ENCODE measurements at places on chromosomes 7 and 10.

DNA sequence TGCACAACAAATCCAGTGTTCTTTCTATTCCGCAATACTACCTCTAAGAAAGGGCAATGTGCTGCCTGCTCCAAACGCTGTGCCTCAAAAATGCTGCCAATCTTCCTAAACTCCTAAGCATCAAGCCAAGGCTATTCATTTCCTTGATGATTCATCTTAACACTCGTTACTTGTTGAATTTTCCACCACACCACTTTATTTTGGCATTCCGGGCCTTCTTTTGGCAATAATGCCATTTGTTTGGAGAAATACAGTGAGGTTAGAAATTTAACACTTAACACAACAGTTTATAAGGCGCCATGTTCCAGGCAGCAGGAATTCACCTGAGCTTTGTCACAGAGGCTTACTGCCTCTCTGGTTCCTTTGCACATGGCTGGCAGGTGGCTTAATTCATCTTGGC, 82.6 kb upstream of the ABCB5 start:
- DNase-seq, result peak; percentile 21

DNA sequence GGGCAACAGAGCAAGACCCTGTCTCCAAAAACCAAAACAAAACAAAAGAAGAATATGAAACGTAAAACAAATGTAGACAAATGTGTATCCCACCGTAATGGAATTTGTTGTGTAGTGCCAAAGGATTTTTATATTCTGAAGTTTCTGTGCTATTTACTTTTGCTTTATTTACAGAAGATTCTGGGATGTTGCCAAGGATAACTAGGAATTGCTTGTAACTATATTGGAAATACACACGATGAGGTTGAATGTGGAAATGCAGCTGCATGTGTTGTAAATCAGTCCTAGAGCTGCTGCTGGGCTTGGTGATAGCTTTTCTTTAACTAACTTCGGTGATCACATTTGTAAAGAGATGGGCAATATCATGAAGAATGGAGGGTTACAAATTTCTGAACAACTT, 39.5 kb downstream of the GALNT17 start:
- no peak for DNase-seq

DNA sequence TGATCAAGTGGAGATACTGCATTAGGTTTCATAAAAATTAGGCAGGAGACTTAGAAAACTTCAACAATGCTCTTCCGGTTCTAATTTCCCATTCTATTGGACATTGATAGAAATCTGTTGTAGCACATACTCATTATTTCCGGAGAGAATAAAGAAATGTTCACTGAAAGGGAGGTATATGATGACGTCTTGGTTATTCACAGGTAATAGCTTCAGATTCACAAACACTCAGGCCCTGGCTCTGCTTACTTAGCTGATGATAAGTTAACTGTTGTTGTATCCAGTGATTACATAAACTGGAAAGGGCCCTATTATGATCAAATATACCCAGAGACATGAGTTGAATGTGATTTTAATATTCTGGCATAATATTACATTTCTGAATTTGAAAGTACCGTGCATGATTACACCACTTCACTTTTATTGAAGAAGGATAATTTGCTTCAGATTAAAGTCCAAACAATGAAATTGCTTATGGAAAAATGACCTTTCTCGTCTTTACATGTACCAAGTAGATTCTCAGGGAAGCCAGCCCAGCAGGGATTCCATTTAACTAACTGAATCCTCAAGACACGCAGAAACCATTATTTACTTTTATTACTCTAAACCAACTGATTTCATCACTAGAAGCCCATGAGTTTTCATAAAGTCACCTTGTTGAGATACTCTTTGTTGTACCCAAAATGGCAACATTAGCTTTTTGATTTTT, 288.0 kb upstream of the PITRM1 start:
- DNase-seq, result no peak

GRCh38 chr7:137850571-137850970, 3.8 kb upstream of the DGKI start:
- DNase-seq, result no peak

- DNase-seq, result no peak
Observed at GRCh38 chr7:39197831-39198230, 220.1 kb downstream of the POU6F2 start.

Data from cardiac fibroblast (primary cell).